Stimulated activated CD8-positive, alpha-beta memory T cell treated with anti-CD3 and anti-CD28 coated beads, Interleukin-7, amount 100 ng/mL, for 1 hour (primary cell): ENCODE measurements at places on chromosomes 5 and 9.

- no peak for DNase-seq
These were observed 646.8 kb upstream of the WWC1 start for GRCh38 chr5:167644619-167645018.

- no peak for DNase-seq
These were observed 264.3 kb upstream of the PANK3 start for GRCh38 chr5:168843277-168844015.

DNA sequence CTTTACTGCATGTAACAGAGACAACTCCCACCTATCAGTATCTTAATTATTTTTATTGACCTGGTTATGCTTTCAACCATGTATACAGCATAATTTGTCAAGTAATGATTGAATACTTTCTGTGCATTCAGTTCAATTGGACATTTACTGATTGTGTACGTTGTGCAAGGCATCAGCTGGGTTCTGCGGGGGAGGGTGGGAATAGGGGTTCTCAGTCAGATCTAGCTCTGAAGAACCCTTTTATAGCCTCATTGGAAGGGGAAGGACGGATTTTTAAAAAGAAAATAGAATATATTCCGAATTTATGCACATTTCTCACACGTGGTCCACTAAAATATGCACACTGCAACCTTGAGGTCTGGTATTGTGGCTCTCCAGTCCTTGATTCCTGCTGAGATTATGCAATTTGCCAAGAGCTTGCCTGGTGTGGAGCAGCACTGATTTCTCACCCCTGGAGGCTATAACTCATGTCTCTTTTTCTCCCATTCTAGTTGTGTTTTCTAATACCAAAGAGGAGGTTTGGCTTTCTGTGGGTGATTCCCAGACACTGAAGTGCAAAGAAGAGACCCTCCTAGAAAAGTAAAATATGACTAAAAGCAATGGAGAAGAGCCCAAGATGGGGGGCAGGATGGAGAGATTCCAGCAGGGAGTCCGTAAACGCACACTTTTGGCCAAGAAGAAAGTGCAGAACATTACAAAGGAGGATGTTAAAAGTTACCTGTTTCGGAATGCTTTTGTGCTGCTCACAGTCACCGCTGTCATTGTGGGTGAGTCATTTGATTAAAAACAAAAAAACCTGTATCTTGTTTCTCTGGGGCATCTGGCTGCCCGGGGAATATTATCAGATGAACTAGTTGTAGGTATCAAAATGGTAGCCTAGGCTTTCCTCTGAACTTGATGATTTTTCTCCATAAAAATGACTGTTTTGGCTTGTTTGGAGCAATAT is 1.7 kb downstream of the SLC1A3 start:
- no peak for DNase-seq

GRCh38 chr5:110517396-110517795 is 209.1 kb downstream of the TMEM232 start:
- DNase-seq: no peak
